ENCODE measurements at places on chromosomes 1 and 21.

DNA sequence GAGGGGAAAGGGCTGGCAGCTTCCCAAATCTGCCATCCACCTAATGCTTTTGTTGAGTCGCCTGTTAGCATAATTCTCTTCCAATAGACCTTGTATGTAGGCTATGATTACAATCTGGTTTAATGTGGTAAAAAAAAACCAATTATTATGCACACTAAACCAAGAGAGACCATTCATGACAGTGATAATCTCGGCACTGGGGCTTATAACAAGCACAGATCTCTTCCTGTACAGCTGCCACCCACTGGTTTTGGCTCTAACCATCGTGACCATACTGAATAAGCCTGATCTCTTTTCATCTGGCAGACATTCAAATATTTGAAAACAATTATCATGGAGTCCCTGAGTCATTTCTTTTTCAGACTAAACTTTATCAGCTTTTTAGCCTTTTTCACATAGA lies 12.0 kb upstream of the SYT14 start:
- no peak for DNase-seq

- no peak for DNase-seq
These were observed 147.0 kb downstream of the PLPP3 start for GRCh38 chr1:56432166-56432971.

DNA sequence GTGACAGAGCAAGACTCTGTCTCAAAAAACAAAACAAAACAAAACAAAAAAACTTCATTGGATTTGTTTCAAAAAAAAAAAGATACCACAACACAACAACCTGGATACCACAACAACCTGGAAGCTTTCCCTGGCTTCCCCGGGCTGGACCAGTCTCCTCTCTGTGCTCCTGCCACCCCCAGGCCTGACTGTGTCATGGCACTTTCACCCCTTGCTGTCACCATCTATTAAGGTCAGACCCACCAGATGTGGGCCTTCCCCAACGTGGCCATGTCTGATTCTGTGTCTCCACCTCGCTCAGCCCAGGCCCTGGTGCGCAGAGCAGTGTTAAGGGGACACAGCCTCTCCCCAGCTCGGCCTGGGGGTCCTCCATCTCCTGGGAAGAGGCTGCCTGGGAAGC lies 28.3 kb upstream of the ACOT11 start:
- no peak for DNase-seq

- DNase-seq, result no peak
These were observed 7.3 kb upstream of the TINAGL1 start for GRCh38 chr1:31568895-31569595.

DNA sequence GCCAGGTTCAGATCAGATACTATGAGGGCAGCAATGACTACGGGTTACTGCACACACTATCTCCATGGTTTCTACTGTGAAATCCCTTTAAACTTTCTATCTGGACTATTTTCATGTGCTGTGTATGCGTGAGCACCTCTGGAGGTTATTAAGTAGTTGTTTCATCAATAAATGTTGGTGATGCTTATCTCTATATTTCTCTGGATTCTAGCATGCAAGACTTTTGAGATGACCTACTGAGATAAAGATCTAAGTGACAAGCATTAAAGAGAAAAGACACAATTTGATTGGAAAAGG lies 194.0 kb downstream of the NRIP1 start:
- DNase-seq, result no peak

DNA sequence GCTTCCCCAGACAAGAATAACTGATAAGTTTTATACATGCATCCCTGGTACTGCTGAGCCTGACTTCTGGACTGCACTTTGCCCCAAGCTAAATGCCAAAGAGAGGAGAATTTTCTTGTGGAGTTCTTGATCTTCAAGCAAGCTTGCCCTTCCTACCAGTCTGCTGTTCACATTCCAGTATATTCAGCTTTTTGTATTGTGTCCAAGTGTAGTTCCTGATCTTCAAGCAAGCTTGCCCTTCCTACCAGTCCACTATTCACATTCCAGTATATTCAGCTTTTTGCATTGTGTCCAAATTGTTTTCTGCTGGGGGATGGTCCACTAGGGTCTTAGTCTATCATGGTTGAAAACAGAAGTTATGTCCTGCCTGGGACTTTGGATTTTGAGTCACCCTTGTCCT lies 894 bp upstream of the TSEN15 start:
- DNase-seq, result no peak

GRCh38 chr1:204384636-204385352 lies 25.1 kb upstream of the PLEKHA6 start:
- DNase-seq, result no peak

GRCh38 chr1:226466296-226466695 lies 58.4 kb upstream of the PARP1 start:
- DNase-seq, result no peak

DNA sequence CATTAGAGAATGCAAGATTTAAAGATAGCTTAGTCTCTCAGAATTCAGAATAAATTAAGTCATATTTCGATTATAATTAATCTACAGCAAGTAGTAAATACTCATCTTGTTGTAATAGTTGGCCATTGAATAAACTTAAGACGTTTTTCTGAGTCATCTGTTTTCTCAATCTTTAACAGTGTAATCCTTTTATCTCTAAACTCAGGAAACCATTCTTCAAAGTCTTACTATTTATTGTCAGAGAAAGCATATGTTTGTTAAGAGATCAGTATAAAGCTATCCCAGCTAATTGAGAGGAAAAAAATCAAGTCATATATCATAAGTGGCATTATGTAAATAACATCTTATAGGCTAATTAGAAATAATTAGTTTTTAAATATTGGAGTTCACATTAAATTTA lies 201.2 kb upstream of the ADAMTS5 start:
- DNase-seq, result no peak

DNA sequence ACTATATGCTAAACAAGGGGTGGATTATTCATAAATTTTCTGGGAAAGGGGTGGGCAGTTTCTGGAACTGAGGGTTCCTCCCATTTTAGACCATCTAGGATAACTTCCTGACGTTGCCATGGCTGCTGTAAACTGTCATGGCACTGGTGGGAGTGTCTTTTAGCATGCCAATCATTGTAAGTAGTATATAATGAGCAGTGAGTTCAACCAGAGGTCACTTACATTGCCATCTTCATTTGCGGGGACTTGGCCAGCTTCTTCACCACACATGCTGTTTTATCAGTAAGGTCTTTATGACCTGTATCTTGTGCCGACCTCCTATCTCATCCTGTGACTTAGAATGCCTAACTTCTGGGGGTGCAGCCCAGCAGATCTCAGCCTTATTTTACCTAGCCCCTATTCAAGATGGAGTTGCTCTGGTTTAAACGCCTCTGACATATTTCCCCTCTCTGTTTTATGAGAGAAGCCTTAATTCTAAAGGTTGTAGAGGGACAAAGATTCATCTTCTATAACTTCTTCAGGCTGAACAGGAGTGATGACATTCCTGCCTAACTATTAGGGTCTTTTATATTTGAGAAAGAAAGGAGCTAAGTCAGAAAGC lies 60.4 kb downstream of the DIP2A start:
- no peak for DNase-seq

Data from femur (tissue), 1 donor.